ENCODE measurements at places on chromosomes 1 and 21. TPM values are rescaled to one million over a fixed set of nuclear protein-coding genes. Genes with fewer than 3 reads are reported as not detected.

PLPPR4 gene
- total RNA-seq: 0.28 TPM

KRTAP10-11 gene
- not detected for total RNA-seq

CBS gene
- 10.5 TPM for total RNA-seq

FCRL1 gene
- total RNA-seq: not detected

BRDT gene
- not detected for total RNA-seq

KRTAP23-1 gene
- total RNA-seq: not detected

NTRK1 gene
- total RNA-seq: 4.2 TPM

RNU1-1 gene
- 6,377 TPM for total RNA-seq

CALML6 gene
- total RNA-seq: 0.36 TPM

SDC3 gene
- 33.2 TPM for total RNA-seq

OR6K6 gene
- not detected for total RNA-seq

CLCA1 gene
- not detected for total RNA-seq

C1orf87 gene
- not detected for total RNA-seq

GBP6 gene
- total RNA-seq: 0.09 TPM

TMEM39B gene
- 9.0 TPM for total RNA-seq

TEDDM1 gene
- total RNA-seq: not detected

HLX gene
- total RNA-seq: 9.4 TPM

CFHR1 gene
- total RNA-seq: not detected

LENEP gene
- total RNA-seq: not detected

SPATA46 gene
- total RNA-seq: not detected

URB2 gene
- total RNA-seq: 3.5 TPM

CA6 gene
- not detected for total RNA-seq

BATF3 gene
- total RNA-seq: 0.49 TPM

TRABD2B gene
- 23.7 TPM for total RNA-seq

SLC6A9 gene
- total RNA-seq: 1.5 TPM

SPRR2B gene
- not detected for total RNA-seq

EXTL1 gene
- 3.0 TPM for total RNA-seq

FMO2 gene
- total RNA-seq: 26.2 TPM

CLEC20A gene
- not detected for total RNA-seq

ACTA1 gene
- 148 TPM for total RNA-seq

FAM131C gene
- 4.5 TPM for total RNA-seq

OR14K1 gene
- not detected for total RNA-seq

KCNK2 gene
- total RNA-seq: not detected

MYBPHL gene
- 187 TPM for total RNA-seq

LRRC53 gene
- total RNA-seq: not detected

RUNX1 gene
- 5.5 TPM for total RNA-seq

TRIM63 gene
- total RNA-seq: 148 TPM

TDRD5 gene
- not detected for total RNA-seq

MATN1 gene
- total RNA-seq: not detected

KCNE2 gene
- not detected for total RNA-seq

PODN gene
- 36.5 TPM for total RNA-seq

FALEC gene
- not detected for total RNA-seq

TNFAIP8L2 gene
- total RNA-seq: 1.8 TPM

PRAMEF5 gene
- not detected for total RNA-seq

OR2T33 gene
- not detected for total RNA-seq

All from right cardiac atrium (tissue), 5 donors.